ENCODE measurements at places on chromosomes 11 and 22. TPM values are rescaled to one million over a fixed set of nuclear protein-coding genes. Genes with fewer than 3 reads are reported as not detected.

DNA sequence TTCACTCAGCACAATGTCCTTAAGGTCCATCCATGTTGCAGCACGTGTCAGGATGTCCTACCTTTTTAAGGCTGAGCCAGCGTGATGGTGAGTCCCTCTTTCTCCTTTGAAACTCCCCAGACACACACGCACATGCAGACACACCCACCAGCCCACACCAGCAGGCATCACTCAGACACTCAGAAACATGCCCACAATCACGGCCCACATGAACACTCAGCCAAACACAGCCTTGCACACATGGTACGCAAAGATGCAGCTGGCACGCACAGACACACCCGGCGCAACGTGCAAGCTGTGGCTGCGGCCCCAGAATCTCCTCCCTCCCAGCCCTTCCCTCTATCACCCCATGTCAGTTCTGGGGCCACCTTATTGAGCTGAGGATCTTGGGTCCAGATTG lies 8.0 kb downstream of the FADS3 start:
- peaks cover 15% of the 10 kb centered on the region for H3K36me3 ChIP-seq
- H3K4me1 ChIP-seq = peaks cover 50% of the 10 kb centered on the region
- H3K27me3 ChIP-seq = no peaks in the 10 kb centered on the region
- DNase-seq = no peak

- DNase-seq = no peak
- no peaks in the 10 kb centered on the region for H3K36me3 ChIP-seq
- no peaks in the 10 kb centered on the region for H3K27me3 ChIP-seq
- no peak overlapping the region for H3K27ac ChIP-seq
- H3K4me3 ChIP-seq = no peak overlapping the region
These were observed 255.2 kb upstream of the ZC3H12C start for GRCh38 chr11:109838026-109838425.

The RIMBP3C gene
- total RNA-seq = 0.89 TPM

- peaks cover 26% of the 10 kb centered on the region for H3K4me1 ChIP-seq
- H3K27me3 ChIP-seq = no peaks in the 10 kb centered on the region
- DNase-seq = peak; percentile 79
- H3K27ac ChIP-seq = peak overlapping the region; percentile 78
- peak overlapping the region; percentile 44 for H3K4me3 ChIP-seq
- peaks cover 10% of the 10 kb centered on the region for H3K36me3 ChIP-seq
These were observed 39.6 kb downstream of the NUMA1 start for GRCh38 chr11:72040491-72041363.

- H3K4me1 ChIP-seq = peaks cover 15% of the 10 kb centered on the region
- no peak overlapping the region for H3K27ac ChIP-seq
- peak overlapping the region; percentile 26 for H3K4me3 ChIP-seq
- peaks cover 11% of the 10 kb centered on the region for H3K36me3 ChIP-seq
- H3K27me3 ChIP-seq = no peaks in the 10 kb centered on the region
These were observed 351 bp upstream of the AKIP1 start for GRCh38 chr11:8910649-8911026.

- no peaks in the 10 kb centered on the region for H3K27me3 ChIP-seq
- H3K27ac ChIP-seq = no peak overlapping the region
- no peak for DNase-seq
These were observed 40.6 kb upstream of the RCN1 start for GRCh38 chr11:32050264-32050663.

The TMEM132A gene
- total RNA-seq = 0.24 TPM

DNA sequence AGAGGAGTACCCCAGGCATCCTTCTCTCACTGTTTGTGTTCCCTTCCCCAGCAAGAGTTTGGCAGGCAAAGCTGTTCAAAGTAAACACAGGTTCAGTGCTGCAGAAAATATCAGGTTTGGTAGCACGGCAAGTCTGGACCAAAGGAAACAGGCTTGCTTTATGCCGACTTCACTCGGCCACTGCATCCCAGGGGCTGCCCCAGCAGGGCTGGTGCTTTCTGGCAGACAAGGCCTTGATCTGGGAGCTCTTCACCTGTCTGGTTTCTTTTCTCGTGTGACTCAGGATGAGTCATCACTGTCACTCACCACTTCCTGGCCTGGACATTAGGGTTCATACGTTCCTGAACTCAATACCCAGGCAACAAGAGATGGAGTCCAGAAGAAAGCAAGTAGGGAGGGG lies 52.6 kb upstream of the NAV2 start:
- no peaks in the 10 kb centered on the region for H3K27me3 ChIP-seq
- no peak overlapping the region for H3K27ac ChIP-seq
- H3K4me1 ChIP-seq = no peaks in the 10 kb centered on the region
- H3K4me3 ChIP-seq = no peak overlapping the region

DNA sequence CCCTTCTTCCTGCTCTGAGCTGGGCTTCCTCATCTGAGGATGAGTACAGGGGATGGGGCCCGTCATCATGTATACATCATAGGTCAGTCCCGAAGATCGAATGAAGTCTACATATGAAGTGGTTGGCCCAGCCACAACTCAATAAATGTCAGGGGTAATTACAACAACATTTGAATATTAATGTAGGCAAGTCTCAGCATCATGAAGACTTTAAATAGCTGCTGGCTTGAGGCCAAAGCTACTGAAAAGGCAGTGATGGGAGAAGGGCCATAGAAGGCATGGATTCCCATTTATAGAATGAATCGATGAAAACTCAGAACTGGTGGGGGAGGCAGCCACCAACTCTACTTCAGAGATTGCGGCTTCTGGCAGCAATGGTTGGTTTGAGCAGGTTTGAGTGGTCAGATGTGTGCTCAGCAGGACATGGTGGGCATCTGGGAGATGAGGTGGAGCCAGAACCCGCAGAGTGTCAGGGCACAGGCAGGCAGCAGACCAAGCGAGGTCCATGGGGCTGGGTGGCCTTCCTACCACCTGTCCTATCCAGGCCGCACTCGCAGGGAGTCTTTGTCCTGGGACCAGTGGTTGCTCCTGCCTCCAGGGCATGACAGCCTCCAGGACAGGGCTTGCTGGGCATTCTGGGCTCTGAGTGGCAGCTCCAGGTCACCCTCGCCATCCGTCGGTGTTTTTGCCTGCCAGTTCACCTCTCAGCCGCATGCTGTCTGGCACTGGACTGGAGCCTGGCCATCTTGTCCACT lies 919.1 kb downstream of the TBC1D22A start:
- DNase-seq = no peak
- no peaks in the 10 kb centered on the region for H3K27me3 ChIP-seq
- H3K27ac ChIP-seq = no peak overlapping the region
- H3K4me1 ChIP-seq = peaks cover 5% of the 10 kb centered on the region
- peaks cover 16% of the 10 kb centered on the region for H3K36me3 ChIP-seq
- H3K4me3 ChIP-seq = no peak overlapping the region

- no peak overlapping the region for H3K4me3 ChIP-seq
- H3K36me3 ChIP-seq = no peaks in the 10 kb centered on the region
- H3K4me1 ChIP-seq = no peaks in the 10 kb centered on the region
- H3K27ac ChIP-seq = no peak overlapping the region
These were observed 7.8 kb upstream of the BMAL1 start for GRCh38 chr11:13269775-13270174.

DNA sequence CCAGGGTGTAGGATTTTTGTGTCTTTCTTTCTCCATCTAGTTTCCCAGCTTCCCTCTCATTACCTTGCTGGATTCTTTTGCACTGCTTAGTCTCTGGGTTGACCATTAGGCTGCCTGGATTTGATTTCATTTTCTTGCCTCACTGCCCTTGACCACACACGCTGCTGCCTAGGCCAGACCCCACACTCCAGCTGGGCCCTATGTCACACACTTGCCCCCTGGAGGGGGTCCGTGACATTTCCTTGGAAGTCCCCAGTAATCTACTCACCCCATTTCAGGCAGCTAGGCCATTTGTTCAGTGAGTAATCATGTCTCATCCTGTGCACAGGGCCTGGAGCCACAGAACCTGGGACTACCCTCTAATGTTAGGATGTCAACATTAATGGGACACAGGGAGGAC lies 81.9 kb upstream of the SPON1 start:
- no peaks in the 10 kb centered on the region for H3K36me3 ChIP-seq
- H3K27ac ChIP-seq = no peak overlapping the region
- H3K27me3 ChIP-seq = no peaks in the 10 kb centered on the region

The GGTLC3 gene
- not detected for total RNA-seq

The NXPE1 gene
- 0.45 TPM for total RNA-seq

The CENPM gene
- 37.4 TPM for total RNA-seq

DNA sequence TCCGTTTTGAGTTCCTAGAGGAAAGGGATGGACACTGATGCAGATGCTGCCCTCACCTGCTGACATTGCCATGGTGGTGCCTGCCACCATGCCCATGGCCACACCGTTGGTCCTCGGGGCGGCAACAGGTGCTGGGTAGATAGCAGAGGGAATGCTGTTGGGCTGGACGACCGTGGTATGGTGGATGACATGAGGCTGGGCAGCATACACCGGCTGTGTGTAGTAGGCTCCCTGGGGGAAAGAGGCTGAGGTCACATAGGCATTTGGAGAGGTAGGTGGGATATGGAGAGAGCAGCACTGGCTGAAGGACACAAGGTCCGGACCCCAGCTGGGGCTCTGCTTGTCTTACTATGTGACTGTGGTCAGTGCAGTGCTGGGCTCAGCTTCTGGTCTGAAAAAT lies 33.2 kb downstream of the RELT start:
- H3K4me1 ChIP-seq = no peaks in the 10 kb centered on the region
- no peak for DNase-seq
- H3K27me3 ChIP-seq = no peaks in the 10 kb centered on the region
- no peak overlapping the region for H3K4me3 ChIP-seq
- no peaks in the 10 kb centered on the region for H3K36me3 ChIP-seq

The BACE1-AS gene
- 5.9 TPM for total RNA-seq
